Pancreas (tissue), 10 donors: ENCODE measurements at places on chromosomes 3 and 15.
A peak's percentile ranks its signal among the peaks of the same experiment; 100 is the strongest.

GRCh38 chr3:126540951-126541627, 17.1 kb downstream of the CHST13 start:
- no peak for DNase-seq
- H3K27me3 ChIP-seq, result no peaks in the 10 kb centered on the region
- H3K36me3 ChIP-seq, result no peaks in the 10 kb centered on the region
- H3K4me1 ChIP-seq, result no peaks in the 10 kb centered on the region
- no peak overlapping the region for H3K27ac ChIP-seq

GRCh38 chr3:84836961-84837360, 121.8 kb upstream of the CADM2 start:
- DNase-seq, result peak; percentile 40
- H3K36me3 ChIP-seq, result no peaks in the 10 kb centered on the region
- H3K27me3 ChIP-seq, result no peaks in the 10 kb centered on the region
- H3K4me3 ChIP-seq, result no peak overlapping the region

GRCh38 chr15:27958911-27959578, 140.1 kb downstream of the OCA2 start:
- no peak overlapping the region for H3K4me3 ChIP-seq
- no peaks in the 10 kb centered on the region for H3K4me1 ChIP-seq
- no peaks in the 10 kb centered on the region for H3K27me3 ChIP-seq
- no peak for DNase-seq

DNA sequence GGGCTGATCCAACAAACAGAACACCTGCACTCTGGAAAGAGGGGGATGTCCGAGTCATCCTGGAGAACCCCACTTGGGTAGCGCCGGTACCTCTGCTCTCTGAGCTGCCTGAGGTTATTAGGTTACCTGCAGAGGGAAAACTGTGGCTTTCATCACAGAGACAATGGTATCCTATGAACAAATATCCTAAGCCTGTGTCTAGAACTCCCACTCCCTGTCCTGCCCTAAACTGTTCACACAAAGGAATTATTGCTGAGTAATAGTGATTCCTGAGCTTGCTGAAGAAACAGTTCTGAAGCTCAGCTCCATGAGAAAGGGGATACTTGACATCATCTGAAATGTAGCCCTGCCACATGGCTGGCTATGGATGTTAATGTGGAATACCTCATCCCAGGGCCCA, 31.9 kb upstream of the WNT5A start:
- H3K4me1 ChIP-seq, result no peaks in the 10 kb centered on the region
- H3K27me3 ChIP-seq, result no peaks in the 10 kb centered on the region
- no peak overlapping the region for H3K27ac ChIP-seq
- no peak overlapping the region for H3K4me3 ChIP-seq
- DNase-seq, result no peak

GRCh38 chr3:26621176-26621575, 1.4 kb upstream of the LRRC3B start:
- DNase-seq, result no peak
- H3K36me3 ChIP-seq, result no peaks in the 10 kb centered on the region
- H3K27me3 ChIP-seq, result peaks cover 23% of the 10 kb centered on the region
- no peaks in the 10 kb centered on the region for H3K4me1 ChIP-seq
- H3K4me3 ChIP-seq, result no peak overlapping the region
- H3K27ac ChIP-seq, result no peak overlapping the region
